NCI-H1105 treated with DMSO at 0.1 percent for 48 hours (cell line): ENCODE measurements at places on chromosomes 7 and 10.
A peak's percentile ranks its signal among the peaks of the same experiment; 100 is the strongest.

DNA sequence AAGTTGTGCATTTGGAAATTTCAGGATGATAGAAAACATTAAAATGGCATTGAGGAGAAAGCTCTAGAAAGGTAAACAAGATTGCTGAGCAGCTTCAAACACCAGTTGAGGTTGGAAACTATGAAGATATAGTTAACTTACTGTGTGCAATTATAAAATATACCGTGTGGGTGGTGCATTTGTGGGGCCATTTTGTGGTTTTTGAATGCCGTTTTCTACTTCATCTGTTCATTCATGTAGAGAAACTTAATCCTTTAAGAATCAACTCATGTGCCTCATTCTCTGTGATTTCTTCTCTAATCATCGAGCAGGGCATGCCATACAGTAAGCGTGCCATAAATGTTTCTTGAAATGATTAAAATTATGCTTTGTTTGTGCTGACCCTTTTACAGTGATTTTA is 232.8 kb upstream of the TEX47 start:
- DNase-seq: no peak

GRCh38 chr10:94214481-94214893 is 148.3 kb downstream of the NOC3L start:
- DNase-seq: no peak

GRCh38 chr10:79070081-79070605 is 1.4 kb downstream of the ZMIZ1 start:
- DNase-seq: no peak

DNA sequence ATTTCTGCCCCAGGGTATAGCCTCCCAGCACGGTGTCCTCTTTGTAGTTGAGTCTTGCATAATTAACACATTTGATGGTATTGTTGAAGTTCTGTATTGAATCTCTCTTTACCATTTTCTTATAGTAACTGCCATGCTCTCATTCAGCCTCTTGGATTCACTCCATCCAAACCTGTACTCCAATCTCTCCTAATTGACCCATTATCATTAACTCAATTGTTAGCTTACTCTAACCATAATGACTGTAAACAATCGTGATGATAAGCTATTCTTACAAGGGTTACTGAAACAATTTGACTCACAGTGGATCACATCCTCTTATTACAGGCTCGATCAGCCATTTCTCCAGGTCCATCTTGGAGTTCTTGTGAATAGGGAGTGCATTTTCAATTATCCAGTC is 191.9 kb upstream of the AGK start:
- peak; percentile 93 for DNase-seq

DNA sequence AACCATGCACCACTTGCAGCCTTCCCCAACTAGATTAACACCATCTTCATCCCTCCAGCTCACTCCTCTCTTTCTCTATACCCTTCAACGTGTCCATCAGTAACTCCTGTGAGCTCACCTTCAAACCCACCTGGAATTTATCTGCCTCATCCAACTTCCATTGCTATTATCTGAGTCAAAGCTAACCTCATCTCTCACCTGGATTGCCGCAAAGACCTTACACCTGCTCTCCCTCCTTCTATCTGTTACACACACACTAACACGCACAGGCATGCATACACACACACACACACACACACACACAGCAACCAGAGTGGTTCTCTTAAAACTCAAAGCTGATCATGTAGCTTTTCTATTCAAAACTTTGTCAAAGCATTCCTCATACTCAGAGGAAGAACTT is 3.8 kb upstream of the TFEC start:
- no peak for DNase-seq

DNA sequence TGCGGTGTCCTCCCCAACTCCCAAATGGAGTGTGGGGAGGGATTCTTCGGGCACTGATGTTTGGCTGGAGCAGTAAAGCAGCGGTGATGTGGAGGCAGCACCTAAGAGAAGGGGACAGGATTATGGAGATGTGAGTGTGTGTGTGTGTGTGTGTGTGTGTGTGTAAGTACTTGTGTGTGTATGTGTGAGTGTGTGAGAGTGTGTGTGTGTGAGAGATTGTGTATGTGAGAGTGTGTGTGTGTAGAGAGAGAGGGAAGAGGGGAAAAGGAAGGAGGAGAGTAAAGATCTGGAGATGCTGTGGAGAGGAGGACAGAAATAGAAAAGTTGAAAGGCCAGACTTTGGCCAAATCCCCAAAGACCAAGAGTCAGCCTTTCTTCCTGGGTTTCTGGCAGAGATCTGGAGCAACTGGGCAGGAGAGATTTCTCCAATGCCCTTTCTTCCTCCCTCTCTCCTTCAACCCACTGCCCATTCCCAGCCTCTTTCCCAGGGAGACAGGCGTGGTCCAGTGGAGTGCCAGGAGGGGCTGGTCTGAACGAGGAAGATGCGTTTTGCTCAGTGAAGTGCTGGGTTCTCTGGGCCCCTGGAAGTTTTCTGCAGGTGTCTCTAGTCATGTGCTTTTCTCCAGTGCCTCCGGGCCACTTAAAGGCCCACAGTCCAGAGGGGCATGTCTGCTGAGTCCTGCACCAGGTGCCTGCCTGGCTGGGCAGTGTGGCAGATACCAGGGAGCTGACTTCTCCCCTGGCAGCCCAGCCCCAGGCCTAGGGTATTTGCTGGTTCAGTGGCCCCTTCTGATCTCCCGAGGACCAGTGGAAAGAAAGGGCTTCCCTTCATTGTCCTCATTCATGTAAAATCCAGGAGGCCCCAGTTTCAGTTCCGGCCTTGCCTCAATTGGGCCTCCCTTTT is 60.5 kb downstream of the HK1 start:
- no peak for DNase-seq

DNA sequence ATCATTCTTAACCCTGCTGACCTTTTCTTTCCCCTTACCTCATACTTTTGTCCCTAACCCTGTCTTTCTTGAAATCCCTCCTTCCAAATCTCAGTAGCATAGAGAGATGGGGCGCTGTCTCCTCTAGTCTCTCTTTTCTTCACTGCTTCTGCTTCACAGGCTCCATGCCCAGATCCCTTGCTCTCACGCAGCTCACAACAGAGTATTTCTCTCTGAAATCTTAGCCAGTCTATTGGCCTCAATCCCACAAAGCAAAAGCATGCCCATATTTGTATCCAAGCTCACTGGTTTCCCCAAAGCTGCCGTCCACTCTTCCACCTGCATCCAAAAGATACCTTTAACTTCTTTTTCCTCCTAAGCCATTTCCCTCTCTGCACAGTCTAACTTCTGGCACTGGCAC is 526.8 kb downstream of the PLXDC2 start:
- DNase-seq: no peak

DNA sequence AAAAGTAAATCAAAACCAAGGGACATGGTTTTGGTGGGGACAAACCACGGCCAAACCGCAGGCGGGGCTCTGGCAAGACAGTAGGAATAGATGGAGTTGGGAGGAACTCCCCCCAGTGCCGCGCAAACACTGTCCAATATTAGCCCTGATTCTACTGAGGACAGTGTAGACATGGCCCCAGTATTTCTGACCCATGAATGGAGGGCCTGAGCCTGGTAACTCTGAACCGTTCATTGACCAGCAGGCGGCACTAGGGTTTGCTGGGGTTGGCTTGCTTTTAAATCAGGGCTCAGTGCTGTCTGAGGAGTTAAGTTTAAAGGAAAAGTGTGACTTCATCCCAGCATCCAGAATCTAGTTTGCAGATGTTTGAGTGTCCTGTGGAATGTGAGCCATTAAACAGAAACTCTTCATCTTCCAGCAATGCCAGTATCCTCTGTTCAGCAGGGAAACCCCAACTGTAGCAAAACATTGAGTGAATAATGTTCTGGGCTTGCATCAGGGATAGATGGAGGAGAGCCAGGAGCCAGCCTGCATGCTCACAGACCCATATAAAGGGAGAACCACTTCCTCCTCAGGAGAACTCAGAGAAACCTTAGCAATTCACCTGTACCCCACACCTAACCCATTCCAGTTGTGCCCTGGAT is 147.4 kb upstream of the PRSS58 start:
- no peak for DNase-seq

DNA sequence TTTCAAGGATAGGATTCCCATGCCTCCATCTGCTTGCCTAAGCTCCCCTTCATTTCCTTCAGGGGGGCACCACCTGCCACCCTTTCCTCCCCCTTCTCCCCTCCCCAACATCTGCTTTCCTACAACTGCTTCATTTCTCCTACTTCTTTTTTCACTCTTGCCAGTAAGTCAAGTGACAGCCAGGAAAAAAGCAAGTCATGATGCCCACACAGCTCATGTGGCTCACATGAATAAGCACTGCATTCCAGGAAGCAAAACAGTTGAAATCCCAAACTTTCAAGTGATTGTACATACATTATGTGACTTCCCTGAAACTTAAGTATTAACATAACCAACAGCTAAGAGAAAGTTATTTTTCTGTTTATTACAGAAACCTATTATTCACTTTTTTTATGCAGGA is 78.6 kb downstream of the TNS3 start:
- no peak for DNase-seq

DNA sequence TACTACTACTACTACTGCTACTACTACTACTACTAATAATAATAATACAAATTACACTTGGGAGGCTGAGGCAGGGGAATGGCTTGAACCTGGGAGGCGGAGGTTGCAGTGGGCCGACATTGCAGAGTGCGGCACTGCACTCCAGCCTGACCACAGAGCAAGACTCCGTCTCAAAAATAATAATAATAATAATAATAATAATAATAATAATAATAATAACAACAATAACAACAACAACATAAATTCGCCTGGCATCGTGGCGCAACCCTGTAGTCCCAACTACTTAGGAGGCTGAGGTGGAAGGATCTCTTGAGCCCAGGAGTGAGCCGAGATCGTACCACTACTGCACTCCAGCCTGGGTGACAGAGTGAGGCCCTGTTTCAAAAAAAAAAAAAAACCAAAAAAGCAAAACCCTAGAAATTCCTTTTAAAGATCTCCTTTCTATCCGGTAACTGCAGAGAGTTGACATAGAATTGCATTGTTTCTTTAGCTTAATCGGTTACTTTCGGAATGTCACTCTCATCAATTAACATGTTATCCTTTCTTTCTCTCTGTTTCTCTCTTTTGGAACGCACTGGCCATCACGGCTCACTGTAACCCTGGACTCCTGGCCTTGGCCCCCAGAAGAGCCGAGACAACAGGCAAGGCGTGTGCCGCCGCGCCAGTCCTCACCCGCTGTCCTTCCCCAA is 972 bp downstream of the PHYH start:
- DNase-seq: no peak

GRCh38 chr10:75613685-75614504 is 182.5 kb downstream of the LRMDA start:
- no peak for DNase-seq

GRCh38 chr7:21412957-21413356 is 14.9 kb upstream of the SP4 start:
- no peak for DNase-seq

GRCh38 chr7:18402488-18403183 is 92.9 kb upstream of the HDAC9 start:
- DNase-seq: no peak

GRCh38 chr10:12597788-12598765 is 248.7 kb downstream of the CAMK1D start:
- peak; percentile 28 for DNase-seq

- DNase-seq: no peak
Measured at GRCh38 chr10:6017781-6018354, 40.5 kb upstream of the IL15RA start.

DNA sequence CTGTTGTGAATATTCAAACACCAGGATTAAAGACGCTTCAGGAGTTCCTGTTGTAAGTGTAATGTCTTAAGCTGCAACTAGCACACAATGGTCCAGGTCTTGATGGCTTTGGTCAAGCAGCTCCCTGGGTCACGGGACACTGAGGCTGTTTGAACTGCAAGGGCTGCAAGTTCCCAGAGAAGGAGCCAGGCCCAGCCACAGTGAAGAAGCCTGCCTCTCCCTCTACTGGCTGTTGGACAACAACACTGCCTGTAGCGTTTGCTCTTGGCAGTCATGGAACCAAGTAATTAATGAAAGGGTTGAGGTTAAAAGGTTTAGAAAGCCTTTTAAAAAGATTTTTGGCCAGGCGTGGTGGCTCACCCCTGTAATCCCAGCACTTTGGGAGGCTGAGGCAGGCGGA is 31.9 kb upstream of the GUSB start:
- no peak for DNase-seq

DNA sequence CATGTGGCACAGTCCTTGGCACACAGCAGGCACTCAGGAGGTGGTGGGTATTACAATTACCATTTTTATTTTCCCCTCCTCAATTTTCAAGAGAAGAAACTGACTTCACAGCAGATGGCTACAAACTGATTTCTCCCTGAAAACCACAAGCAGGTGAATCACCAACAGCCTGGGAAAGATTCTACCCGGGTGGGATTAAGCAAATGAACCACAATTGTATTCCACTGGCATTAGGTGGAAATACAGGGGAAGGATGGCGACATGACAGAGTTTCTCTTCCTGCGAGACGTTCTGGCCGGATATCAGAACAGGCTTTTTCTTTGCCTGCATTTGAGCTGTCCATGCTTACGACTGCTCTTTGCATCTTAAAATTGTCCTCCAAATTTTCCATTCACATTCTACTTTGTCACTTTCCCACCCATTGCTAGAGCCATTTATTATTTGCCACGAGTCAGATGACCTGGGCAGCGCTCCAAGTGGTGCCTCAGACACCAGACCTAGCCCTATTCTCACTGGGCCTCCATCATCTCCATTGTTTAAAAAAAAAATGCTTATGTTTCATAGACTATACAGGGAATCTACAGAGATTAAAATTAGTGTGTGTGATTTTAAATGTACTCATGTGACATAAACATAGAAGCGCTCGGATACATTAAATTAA is 4.6 kb downstream of the DENND11 start:
- no peak for DNase-seq

DNA sequence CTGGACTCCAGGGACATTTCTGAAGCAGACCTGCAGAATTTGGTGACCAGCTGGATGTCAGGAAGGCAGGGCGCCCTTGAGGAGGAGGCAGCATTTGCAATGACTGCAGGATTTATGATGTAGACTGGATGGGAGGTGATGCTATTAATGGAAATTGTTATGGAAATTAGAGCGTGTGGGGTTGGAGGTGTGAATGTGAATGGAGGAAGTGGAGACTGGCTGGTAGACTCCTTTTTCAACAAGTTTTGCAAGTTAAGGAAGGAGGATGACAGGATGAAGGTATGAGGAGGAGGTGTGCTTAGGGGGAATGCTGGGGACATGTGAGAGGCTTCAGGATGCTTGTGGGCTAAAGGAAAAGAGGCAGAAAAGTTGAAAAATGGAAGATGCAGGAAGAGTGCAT is 137.0 kb downstream of the TMEM178B start:
- DNase-seq: no peak
